ENCODE measurements at places on chromosomes 3 and 15.

DNA sequence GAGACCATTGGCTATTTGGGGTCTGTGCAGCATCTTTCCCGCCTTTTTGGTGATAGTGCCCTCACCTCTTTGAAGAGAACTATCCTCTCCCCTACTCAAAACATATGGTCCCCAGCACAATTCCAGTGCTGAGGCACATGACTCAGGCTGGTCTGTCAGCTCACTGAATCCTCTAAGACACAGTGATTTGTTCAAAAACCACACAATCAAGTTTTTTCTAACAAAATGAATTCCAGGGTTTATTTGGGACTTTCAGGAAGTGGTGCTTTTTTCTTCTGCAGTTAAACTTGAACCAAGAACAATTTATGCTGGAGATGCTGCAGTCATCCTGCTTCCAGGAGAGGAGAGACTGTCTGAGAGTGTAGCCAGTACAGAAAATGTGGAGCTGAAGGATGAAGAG lies 142.5 kb upstream of the LMCD1 start:
- no peak for DNase-seq

DNA sequence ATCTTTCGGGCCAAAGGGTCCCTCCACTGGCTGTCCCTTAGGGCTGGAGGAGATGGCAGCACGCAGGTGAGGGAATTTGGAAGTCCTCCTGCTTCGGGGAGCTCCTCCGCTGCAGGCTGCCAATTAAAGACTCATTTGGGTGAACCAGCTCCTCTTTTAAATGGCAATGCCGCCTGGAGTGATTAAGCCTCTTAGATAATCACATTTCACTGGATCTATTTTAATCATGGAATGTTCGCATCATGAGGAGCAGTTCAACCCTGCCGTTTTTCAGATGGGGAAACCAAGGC lies 117.9 kb downstream of the LIPC start:
- no peak for DNase-seq

DNA sequence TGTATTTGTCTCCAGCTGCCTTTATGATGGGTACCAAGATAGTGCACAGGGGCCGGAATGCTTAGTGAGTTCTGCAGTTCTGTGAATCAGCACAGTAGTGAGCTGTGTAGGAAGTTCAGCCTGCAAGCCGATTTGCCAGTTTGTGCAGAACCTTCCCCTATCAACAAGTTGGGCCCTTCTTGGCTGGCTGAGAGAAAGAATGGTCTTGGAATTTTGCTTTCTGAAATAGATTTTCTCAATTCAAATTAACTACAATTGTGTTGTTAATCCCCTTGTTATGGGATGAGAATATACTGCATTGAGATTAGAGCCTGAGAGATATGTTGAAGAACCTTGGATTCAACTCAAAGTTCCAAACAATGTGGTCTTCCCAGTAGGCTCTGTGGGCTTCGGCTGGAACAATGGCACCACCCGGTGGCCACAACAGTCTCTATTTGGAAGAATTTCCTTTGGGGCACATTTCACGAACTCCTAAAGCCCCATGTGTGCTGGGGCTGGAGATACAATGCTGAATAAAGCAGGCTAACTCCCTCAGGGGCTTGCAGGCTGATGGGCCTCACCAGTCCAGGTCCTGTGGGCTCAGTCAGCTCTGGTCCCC lies 59.1 kb downstream of the TRIM42 start:
- no peak for DNase-seq

DNA sequence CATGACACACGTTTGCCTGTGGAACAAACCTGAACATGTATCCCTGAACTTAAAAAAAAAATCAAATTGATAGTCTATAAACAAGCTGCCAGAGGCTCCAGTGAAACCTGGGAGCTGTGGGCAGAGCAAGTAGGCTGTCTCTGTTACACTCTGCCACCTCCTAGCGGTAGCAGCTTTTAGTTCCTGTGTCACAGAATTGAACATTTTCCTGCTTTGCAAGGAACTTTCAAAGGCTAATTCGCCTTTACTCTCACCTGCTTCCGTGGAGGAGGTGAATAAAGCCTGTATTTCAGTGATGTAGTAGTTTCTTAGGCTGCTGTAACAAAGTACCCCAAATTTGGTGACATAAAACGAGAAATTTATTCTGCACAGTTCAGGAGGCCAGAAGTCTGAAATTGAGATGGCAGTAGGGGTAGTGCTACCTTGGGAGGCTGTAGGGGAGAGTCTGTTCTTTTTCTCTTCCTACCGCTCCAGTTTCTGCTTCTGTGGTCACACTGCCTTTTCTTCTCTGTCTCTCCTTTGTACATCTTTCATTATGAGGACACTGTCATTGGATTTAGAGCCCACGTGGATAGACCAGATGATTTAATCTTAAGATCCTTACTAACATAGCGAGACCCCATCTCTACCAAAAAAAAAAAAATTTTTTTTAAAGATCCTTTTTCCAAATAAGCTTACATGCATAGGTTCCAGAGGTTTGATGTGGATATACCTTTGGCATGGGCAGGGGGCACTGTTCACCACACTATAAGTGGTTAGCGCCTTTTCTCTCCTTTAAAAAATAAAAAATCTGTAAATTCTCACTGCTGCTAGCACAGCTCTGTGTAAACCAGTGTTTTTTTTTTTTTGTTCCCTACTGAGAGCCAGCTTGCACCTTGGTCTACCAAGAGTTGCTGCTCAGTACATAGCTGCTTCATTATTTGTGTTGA lies 25.3 kb downstream of the FBXO22 start:
- DNase-seq, result no peak

GRCh38 chr3:33008282-33008681 lies 56.8 kb downstream of the CCR4 start:
- no peak for DNase-seq

GRCh38 chr15:77162872-77163633 lies 92.1 kb upstream of the TSPAN3 start:
- no peak for DNase-seq

GRCh38 chr3:139286825-139287224 lies 57.0 kb upstream of the MRPS22 start:
- DNase-seq, result no peak

DNA sequence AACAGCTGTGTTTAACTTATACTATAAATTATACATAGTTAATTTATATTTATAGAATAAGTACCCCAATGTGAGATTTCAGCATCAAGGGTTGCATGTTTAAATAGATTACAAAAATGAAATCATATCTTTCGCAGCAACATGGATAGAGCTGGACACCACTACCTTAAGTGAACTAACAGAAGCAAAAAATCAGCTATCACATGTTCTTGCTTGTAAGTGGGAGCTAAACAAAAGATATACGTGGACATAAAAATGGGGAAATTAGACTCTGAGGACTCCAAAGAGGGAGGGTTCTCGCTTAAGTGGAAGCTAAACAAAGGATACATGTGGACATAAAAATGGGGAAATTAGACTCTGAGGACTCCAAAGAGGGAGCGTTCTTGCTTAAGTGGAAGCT lies 626.5 kb upstream of the DPPA4 start:
- no peak for DNase-seq

DNA sequence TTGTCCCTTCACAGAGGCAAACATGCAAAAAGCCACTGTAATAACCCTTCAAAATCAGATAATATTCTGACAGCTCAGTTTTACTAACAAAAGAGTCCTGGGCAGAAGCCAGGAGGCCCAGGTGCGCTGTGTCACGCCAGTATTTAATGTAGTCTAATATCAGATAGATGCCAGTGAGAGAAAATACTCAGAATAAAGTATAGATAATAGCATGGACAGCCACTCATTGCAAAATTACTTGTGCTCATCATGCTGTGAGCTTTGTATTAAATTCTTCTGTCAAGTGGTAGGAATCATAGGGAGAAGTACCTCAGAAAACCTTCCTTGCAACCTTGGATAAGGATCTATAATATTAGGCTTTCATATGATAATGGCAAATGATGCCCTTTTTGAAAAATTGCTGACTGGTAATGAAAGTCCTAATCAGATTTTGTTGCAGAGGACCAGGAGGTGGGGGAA lies 1154.3 kb downstream of the ROBO1 start:
- no peak for DNase-seq
